SK-N-DZ (cell line): ENCODE measurements at places on chromosomes 16 and 17.

GRCh38 chr16:83831456-83831987, 23.7 kb downstream of the HSBP1 start:
- DNase-seq, result no peak

- DNase-seq, result no peak
Observed at GRCh38 chr16:56517206-56517605, 2.6 kb downstream of the BBS2 start.

GRCh38 chr16:13120557-13120956, 219.2 kb downstream of the SHISA9 start:
- DNase-seq, result no peak

GRCh38 chr16:78331731-78332130, 232.3 kb downstream of the WWOX start:
- DNase-seq, result no peak

DNA sequence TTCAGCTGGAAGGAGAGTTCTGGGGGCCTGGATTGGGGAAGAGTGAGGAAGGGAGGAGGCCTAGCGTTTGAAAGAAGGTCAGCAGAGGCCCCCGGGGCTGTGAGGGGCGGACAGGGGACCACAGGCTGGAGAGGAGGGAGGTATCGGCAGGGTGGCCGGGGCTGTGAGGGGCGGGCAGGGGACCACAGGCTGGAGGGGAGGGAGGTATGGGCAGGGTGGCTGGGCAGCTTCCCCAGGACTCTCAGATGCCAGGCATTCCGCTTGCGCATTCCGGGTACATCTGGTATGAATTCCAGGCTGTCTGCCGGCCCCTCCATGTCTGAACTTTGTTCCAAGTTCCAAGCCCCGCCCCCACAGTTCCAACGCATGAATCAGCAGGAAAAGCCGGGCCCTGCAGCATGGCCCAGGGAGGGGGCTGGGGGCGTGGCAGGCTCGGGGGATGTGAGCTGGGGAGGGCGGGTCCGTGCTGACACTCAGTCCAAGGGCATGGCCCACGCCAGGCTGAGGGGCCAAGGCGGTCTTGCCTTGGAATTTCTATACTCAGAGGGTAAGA, 4.3 kb upstream of the TLCD2 start:
- peak; percentile 75 for DNase-seq

- peak; percentile 88 for DNase-seq
Observed at GRCh38 chr16:89241187-89242007, 23.9 kb downstream of the ZNF778 start.
